ENCODE measurements at places on chromosomes 6 and 20.

DNA sequence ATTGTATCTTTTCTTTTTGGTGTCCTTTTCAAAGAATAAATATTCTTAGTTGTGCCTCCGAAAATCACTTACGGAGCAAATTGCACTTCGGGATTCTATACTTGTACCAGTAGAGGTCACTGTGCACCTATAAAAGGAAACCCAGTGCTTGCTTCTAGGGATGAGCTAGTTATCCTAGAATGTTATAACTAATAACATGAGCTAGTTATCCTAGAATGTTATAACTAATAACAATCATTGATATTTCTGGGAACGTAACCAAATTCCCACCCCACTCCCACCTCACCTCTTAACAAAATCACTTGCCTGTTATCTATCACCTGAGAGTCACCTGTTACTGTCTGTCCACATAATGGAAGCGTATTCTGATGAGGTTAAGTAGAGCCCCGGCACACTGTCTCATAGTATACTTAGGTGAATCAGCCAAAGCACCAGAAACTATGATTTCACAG lies 126.9 kb upstream of the TIAM2 start:
- DNase-seq, result peak; percentile 71

DNA sequence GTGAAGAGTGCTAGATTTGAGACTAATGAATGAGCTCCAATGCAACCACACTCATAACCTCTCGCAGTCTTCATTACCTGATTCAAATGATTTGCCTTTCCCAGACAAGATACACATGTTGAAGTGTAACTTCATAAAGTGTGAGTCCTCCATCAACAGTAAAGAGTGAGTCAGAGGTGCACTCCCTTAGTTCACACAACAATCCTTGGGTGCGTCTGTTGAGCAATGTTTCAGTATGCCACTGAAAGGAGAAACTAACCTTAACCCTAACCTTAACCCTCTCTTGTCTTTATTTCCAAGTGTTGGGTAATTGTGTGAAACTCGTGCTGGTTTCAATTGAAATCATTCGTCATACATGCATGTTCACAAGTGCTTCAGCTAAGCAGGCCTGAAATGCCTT lies 21.0 kb upstream of the RIN2 start:
- no peak for DNase-seq

DNA sequence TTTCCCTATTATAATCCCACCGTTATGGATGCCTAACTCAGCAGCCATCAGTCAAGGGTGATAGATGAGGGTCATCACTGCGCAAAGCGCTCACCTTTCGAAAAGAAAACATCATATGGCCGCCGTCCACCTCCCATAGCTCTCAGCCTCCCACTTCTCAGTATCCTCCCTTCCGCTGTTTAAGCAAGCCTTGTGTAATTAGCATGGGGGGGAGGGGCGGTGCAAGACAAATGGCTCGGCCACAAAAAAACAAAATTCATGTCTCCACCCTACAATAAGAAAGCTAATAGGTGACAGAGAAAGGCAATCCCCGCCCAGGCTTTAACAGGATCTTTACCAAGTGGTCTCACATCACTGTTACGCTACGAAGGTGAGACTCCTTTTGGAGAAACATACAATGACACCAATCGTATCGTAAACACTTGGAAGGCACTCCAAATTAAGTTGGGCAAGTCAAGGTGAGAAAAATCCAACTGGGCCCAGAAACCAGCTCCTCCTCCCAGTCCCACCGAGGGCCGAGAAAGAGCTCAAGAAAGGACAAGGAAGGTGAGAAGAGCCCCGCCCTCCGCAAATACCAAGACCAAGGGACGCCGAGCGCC lies 645 bp downstream of the DDX39B start:
- peak; percentile 37 for DNase-seq

DNA sequence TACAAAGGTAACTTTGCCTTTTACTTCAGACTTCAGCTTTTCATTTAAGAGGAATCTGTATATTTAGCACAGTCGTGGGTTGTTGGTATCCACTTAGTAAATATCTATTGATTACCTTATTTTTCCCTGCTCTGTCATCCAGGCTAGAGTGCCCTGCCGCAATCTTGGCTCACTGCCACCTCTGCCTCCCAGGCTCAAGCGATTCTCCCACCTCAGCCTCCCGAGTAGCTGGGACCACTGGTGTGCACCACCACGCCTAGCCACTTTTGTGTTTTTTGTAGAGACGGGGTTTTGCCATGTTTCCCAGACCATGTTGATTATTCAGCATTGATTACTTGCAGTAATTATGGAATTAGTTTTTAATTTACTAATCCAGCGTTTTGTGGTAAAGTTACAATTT lies 41.3 kb downstream of the MACROD2 start:
- DNase-seq, result no peak

- DNase-seq, result peak; percentile 48
These were observed 14.7 kb upstream of the SIM1 start for GRCh38 chr6:100479179-100480035.

DNA sequence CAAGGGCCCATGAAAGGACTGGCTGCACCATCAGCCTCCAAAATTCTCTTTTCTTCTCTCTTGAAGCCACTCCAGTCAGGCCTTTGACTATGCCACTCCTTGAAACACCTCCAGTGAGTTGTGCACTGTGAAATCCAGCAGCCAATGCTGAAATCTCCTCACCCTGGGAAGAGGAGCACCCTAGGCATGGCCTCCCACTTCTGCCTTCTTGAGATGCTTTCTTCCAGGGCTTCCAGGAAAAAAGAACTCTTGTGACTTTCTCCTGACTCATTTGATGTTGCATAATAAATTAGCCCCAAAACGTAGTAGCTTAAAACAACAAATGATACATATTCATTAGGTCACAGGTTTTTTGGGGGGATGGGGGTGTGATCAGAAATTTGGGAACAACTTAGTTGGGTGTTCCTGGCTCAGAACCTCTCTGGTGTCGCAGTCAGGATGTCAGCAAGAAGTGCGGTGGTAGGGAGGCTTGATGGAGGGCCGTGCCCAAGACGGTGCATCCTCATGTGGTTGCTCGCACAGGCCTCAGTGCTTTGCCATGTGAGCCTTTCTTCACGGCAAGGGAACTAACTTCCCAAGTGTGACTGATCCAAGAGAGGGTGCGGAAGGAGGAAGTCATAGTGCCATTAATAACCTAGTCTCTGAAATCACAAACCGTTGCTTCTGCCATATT lies 12.1 kb downstream of the NCR2 start:
- no peak for DNase-seq

- DNase-seq, result no peak
These were observed 75.8 kb downstream of the PSMG4 start for GRCh38 chr6:3334555-3334954.

DNA sequence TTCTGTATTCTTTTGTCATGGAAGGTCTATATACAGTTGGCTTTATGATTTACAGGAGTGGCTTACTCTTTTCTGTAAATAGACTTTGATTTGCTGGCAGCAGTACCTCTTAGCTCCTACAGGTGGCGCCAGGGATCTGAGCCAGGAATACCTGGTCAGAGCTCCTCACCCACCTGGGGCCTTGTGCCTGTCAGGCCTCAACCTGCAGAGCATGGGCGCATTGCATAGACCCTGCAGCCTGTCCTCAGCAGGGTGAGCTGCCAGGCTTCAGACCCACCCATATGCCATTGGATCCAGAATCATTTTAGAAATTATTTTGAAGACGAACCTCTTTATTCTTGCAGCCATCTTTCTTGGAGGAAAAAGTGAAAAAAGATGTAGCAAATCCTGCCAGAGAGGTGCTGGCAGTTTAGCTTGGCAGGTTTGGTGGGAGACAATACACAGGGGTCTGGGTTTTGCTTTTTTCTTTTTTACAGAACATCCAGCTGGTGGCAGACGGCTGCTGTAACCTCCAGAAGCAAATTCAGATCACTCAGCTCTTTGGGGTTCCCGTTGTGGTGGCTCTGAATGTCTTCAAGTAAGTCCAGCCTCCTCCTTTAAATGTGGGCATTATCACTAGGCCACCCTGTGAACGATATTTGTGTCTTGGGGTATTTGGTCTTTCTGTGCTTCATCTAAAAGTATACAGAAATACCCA lies 149.1 kb downstream of the MTHFD1L start:
- DNase-seq, result peak; percentile 51

GRCh38 chr6:111210194-111210728 lies 123.0 kb downstream of the SLC16A10 start:
- peak; percentile 65 for DNase-seq

DNA sequence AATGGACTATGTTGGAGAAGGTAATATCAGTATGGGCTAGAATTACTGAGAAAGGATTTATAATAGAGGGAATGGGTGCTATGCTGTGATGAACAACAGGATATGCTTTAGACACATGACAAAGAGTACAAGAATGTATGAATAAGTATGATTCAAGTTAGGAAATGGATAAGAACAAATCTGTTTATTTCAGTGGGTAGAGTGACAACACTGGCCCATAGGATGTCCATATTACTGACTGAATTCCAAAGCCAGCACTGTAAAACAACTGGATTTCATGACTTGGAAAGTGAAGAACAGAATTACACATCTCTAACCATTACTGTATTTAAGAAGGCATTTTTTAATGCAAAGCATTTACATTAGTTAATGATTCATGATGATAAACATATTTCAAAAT lies 35.9 kb downstream of the EPM2A start:
- DNase-seq, result peak; percentile 73

DNA sequence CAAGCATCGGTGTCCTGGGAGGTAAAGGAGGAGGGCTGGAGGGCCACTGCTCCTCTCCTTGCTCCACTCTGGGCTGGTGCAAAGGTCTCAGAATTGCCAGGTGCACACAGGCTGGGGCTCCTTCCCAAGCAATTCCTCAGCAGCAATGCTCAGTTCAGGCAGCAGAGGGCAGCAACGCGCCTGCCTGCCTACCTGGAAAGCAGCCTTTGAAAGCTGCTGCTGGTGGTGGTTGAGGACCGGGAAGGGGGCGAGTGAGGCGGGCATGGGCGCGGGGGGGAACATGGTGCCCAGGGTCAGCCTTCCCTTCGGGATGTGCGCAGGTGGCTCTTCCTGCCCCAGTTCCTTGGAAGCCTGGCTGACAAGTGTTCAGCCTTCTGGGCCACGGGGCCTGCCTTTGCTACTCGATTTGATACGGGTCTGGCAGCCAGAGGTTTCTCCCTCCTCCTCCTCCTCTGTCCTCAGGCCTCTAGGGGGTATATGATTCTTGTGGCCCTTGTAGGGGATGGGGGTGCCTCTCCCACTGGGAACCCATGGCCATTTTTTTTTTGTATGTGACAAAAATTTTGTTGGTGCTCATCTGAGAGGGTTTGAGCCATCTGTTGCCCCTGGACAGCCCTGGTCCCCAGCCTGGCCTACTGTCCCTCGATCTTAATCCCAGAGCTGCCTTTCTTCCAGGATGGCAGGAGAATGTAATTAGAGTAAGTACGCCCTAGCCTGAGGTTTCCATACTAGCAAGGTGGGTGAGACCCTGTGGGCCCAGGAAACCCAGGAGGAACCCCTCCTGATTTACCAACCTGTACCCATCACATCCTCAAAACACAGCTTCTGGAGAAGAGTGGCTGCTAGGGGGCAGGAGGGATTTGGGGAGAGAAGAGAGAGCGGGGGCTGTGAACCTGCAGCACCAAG lies 20.1 kb downstream of the MRPS18A start:
- peak; percentile 66 for DNase-seq

DNA sequence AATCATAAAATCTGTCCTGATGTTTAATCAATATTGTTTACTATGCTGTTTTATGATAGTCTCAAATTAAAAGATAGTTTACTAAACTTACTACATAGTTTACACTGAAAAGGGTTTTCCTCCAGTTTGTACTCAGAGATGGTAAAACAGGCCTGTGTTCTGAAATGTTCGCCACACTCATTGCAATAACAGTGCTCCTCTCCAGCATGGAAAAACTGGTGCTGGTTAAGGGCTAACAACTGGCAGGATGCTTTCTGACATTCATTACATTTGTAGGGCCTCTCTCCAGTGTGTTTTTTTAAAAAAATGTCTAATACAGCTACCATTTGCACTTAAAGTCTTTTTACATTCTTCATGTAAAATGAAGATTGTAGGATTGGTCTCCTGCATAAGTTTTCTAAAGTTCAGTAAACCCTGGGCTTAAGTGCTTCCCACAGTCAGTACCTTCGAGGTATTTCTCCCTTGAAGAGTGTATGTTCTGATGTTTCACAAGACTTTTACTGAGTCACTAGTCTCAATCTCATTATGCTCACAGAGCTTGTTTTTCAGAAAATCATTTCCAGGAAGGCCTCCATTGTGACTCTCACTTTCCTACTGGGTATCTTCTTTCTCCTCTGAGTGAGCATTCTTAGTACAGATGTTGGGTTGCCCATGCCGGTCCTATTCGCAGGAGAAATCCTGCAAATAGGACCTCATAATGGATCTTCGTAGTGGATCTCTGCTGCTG lies 8.7 kb upstream of the ZSCAN12 start:
- DNase-seq, result no peak

GRCh38 chr6:27754408-27754782 lies 157.8 kb downstream of the OR2B2 start:
- DNase-seq, result no peak

DNA sequence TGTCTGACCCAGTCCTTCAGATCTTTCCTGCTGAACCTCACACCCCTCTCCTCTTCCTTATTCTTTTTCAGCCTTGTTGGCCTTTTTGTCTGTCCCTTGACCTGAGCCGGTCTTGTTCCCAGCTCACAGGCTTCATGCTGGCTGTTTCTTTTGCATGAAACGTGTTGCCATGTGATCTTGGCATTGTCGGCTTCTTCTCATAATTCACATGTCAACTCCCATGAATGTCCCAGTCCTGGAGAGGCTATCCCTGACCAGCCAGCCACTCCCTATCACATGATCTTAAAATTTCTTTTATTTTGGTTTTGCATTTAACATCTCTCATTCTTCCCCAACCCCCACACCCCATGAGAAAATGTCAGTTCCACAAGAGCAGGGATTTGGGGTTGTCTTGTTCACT lies 131.2 kb upstream of the TSHZ2 start:
- no peak for DNase-seq

DNA sequence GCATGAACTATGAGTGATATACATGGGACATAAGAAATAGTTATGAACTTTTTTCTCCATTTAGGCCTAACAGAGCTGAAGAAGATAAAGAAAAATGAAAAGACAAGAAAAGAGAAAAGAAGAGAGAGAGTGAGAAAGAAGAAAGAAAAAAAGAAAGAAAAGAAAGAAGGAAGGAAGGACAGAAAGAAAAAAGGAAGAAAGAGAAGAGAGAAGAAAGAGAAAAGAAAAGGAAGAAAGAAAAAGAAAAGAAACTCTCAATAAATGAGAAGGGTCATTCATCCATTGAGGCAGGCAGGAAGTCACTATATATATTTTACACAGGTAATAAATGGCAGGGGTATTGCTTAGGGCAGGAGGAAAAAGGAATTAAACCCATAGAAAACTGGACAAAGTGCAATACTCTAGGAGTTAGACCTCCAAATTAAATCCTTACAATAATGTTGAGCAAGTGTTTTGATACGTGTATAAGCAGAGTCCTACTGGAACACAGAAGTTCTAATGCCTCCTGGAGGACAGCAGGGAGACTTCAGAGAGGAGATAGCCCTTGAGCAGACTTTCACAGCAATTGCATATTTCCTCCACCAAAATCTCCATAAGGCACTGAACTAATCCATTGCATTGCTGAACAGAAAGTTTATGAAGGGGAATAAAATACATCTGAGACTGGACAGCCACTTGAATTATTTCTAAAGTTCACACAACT lies 86.4 kb upstream of the TENT5A start:
- DNase-seq, result no peak

GRCh38 chr20:50565383-50565782 lies 55.2 kb downstream of the PTPN1 start:
- DNase-seq, result no peak
